ENCODE measurements at places on chromosomes 7 and 10. TPM values are rescaled to one million over a fixed set of nuclear protein-coding genes. Genes with fewer than 3 reads are reported as not detected.

VAX1 gene
- total RNA-seq = not detected

- DNase-seq = no peak
These were observed 677.9 kb downstream of the PARD3 start for GRCh38 chr10:34137201-34137600.

GRCh38 chr7:69864274-69864673 lies 266.0 kb downstream of the AUTS2 start:
- no peak for DNase-seq

DNA sequence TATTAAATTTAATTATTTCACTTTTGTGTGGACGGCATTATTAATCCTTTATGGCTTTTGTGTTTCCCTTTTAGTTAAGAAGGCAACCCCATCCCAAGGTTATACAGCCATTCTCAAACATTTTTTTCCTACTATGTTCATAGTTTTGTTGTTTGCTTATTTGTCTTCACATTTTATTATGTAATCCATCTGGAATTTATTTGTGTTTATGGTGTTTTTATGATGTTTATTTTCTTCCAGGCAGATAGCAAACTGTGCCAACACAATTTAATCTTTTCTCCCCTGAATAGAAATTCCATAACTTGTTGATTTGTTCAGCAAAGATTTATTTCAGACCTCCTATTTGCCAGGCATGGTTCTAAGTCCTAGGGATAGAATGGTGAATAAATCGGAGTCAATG lies 42.9 kb downstream of the RAB18 start:
- no peak for DNase-seq

CTAGE8 gene
- 0.71 TPM for total RNA-seq

DRGX gene
- total RNA-seq = not detected

- DNase-seq = no peak
These were observed 1078.2 kb upstream of the LRRTM3 start for GRCh38 chr10:65847436-65848230.

- no peak for DNase-seq
These were observed 38.8 kb downstream of the ASB13 start for GRCh38 chr10:5627486-5628044.

NRF1 gene
- 16.2 TPM for total RNA-seq

PNLIPRP3 gene
- not detected for total RNA-seq

CHCHD3 gene
- 55.5 TPM for total RNA-seq

GIMAP8 gene
- total RNA-seq = 22.0 TPM

DNA sequence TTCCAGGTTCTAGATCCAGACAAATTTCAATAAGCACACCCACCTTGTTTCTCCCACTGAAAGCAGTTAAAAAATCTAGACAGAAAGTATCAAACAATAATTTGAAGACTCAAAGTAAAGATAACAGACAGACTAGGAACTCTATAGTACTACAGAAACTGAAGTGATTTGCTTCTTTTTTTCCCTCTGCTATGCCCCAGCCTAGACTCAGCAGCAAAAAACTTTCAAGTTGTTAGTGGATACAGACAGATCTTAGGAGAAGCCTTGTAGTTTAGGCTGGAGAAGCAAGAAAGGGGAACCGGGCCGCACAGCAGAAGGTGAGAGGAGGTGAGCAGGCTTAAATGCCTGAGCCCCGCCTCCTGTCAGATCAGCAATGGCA lies 65.1 kb downstream of the IGF2BP3 start:
- DNase-seq = no peak

DNA sequence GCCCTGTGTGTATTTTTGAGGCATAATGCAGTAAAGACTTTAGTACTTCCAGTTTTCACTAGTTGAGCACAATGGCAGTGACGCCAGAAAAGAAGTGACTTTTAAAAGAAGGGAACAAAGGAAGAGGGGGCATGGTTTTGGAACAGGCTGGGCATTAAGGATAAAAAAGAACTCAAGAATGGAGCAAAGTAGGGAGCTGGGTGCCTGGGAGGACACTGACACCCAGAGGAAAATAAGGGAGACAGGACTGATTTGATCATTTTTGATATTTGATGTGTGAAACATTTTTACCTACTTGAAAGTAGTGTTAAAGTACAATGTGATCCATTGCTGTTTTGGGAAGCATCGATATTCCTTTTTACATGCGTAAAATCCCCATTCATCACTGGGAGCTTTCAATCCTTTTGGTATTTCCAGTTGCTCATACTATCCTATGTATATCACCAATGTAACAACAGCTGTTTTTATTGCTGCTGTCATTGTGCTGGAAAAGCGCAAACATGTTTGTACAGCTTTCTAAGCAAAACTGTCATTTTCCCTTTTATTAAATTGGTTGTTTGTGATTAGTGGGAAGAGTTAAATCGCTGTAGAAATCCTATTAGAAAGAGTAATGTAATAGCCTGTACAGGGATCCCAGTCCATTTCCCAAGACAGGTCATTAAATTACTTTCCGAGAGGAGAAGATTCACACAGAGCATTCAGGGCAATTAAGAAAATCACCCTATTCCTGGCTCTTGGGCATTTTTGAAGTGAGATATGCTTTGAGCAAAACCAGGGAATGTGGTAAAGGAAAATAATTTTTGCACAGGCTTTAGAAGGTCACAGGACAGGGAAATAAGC lies 85.2 kb downstream of the ADAM12 start:
- no peak for DNase-seq

- DNase-seq = no peak
These were observed 88.8 kb upstream of the PDE1C start for GRCh38 chr7:32158751-32159745.

- DNase-seq = no peak
These were observed 291.1 kb upstream of the IMMP2L start for GRCh38 chr7:111853201-111853990.

DNA sequence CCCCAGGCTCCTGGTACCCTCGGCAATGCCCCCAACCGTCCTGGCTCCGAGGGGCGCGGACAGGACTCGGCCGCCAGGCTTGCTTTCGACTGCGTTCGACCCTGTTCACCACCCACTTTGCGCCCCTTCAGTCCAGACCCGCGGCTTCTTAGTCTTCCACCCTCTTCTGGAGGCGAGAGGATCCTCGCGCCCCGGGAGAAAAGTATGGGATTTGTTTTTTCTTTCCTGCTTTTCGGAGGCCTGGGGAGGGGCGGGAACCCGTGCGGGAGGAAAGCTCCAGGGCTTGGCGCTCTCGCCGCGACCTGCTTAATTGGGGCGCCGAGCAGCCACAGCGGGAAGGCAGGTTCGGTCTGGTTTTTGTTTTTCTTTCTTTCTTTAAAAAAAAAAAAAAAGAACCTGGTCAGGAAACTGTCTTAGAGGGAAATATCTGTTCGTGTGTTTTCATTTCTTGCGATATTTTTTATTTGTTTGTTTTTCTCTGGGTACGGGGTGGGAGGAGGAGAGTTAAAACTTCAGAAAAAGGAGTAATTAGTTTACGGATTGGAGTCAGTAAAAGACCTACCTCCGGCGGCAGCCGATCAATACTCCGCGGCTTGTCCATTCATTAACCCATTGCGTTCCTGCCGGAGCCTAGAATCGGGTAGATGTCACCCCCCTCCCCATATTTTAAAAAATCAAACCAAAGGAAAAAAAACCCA lies 1.6 kb downstream of the EMX2 start:
- DNase-seq = no peak

DNA sequence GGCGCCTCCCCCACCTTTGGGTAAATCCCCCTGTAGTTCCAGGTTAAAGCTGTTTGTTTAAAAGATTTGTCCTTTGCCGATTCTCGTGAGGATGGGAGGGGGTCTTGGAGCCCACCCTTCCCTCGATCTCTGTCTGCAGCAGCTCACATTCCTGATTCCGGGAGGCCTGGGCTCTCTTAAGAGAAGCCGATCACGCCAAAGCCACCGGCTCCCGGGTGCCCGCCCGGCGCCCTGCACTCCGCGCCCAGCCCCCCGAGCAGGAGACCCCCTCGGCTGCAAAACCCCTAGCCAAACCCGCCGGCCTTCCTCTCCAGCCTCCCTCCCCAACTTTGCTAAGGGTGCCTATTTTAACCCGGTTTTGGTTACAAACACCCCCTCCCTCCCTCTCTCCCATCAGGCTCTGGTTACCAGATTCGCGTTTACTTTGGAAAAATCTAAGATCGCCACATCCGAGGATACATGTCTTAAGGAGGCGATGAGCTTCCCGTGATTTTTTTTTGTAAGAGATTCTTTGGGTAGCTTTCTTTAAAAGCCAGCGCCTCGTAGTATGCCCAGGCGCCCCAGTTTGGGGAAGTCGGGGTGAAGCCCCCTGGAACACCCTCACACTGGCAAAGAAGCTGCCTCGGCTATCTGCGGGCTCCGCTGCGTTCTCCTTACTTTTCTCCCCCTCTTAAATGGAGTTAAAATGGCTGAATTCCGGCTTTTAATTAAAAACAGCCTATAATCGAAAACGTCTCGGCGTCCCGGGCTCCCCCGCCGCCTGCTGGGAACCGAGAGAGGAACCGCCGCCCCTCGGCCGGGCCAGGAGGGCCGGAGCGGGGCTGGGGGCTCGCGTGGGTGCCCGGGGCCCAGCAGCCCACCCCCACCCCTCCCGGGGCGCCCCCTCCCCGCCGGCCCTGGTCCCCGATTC lies 983 bp downstream of the TNRC18 start:
- no peak for DNase-seq

DNA sequence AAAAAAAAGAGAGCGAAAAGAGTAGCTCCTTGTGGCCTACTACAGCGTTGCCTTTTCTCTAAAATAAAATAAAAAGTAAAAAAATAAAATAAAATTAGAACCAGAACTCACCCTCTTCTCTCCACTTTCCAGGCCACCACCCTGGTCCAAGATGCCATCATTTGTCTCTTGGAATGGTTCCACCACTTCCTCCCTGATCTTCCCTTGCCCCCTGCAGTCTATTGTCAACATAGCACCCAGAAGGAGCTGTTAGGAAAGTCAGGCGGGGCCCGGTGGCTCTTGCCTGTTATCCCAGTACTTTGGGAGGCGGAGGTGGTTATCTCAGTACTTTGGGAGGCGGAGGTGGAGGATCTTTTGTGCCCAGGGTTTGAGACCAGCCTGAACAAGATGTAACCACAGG lies 7.6 kb upstream of the GRID2IP start:
- DNase-seq = no peak

GRCh38 chr10:72796042-72796441 lies 97.5 kb upstream of the OIT3 start:
- DNase-seq = no peak

DNA sequence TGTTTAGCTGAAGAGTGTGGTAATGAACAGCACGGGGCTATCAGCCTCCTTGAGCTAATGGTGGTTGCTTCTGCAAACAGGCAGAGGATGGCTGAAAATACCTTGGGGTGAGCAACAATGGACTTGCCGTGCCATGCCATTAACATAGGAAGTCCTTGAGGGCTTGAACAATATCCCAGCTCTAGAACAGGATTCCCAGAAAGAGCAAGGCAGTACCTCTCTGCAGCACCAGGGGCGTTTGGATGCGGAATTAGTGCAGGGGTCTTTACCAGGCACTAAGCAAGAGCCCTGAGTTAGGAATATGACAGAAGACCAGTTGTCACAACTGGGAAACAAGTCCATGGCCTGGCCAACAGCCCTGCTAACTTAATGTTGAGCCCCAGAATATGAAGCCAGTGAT lies 143.2 kb upstream of the COBL start:
- no peak for DNase-seq

DNA sequence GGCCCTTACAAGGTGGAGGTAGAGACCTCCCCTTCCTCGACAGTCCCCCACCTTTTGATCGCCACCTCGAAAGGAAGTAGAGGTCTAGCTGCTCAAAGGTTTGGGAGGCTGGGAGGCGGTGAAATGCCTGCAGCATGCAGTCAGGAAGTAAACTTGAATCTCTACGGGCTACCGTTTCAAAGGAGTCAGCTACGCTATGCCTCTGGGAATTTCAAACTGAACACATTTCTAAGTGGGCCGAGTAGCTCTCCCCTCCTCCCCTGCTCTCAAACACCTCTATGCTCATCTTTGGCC lies 68.0 kb downstream of the CXCL12 start:
- no peak for DNase-seq

CCDC172 gene
- total RNA-seq = not detected

PITX3 gene
- total RNA-seq = not detected

IDI2 gene
- total RNA-seq = not detected

DNA sequence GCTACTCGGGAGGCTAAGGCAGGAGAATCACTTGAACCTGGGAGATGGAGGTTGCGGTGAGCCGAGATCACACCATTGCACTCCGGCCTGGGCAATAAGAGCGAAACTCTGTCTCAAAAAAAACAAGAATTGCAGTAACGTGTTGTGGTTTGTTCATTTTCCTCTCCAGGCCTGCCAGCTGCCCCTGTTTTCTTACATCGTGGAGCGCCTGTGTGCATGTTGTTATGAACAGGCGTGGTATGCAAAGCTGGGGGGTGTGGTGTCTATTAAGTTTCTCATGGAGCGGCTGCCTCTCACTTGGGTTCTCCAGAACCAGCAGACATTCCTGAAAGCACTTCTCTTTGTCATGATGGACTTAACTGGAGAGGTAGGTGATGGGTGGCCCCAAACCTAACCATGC lies 52.1 kb downstream of the TRRAP start:
- peak; percentile 76 for DNase-seq

TRIM4 gene
- 21.2 TPM for total RNA-seq

GRCh38 chr7:1742555-1743303 lies 72.7 kb downstream of the ELFN1 start:
- DNase-seq = no peak

DNA sequence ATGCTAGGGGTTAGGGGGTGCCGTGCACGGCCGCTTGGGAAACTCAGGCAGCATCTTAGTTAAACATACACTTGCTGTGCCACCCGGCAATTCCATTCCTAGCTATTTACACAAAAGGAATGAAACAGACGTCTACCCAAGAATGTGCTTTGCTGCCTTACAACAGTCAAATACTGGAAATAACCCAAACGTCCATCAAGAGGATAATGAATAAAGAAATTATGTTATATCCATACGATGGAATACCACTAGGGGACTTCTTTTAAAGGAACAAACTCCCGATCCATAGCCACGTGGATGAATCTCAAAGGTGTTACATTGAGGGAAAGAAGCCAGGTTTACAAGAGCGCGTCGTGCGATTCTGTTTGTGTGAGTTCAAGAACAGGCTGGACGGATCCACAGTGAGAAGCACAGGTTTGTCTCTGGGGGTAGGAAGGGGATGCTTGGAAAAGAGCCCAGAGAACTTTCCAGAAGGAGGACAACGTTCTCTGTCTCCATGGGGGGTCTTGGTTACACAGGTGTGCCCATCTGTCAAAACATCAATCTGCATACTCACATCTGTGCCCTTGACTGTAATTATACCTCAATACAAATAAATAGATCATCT lies 41.8 kb downstream of the STK32C start:
- no peak for DNase-seq

GRCh38 chr10:102407425-102408130 lies 11.0 kb downstream of the PSD start:
- DNase-seq = no peak

DNA sequence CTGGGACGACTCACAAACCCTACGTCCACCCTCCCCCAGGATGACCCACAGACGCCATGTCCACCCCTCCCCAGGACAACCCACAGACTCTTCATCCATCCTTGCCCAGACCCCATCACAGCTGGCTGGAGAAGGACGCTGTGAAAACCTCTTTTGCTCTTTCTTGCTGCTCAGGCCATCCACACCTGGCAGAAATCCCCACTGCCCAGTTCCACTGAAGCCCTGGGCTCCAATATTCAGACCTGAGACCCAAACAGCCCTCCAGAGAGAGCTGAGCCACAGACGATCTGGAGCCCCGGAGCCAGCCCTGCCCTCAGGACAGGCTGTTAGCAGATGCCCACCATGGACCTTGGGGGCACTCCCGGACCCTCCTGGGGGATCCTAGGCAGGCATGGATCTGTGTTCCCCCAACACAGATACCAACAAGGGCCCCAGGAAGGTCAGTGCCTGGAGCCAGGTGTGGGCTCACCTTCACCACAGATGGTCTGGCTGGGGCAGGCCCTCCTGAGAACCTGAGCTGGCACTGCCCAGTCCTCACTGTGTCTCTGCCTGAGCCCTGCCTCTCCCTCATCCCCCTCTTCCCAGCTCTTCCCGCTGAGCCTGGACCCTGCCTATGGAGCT lies 226.2 kb downstream of the PTPRN2 start:
- peak; percentile 80 for DNase-seq

ANKRD1 gene
- 1.6 TPM for total RNA-seq

Measured in mesenteric fat pad (tissue), 1 donor.